ENCODE measurements at places on chromosomes 3 and 15.

GRCh38 chr3:47761046-47761445 is 20.6 kb downstream of the SMARCC1 start:
- no peak for DNase-seq

GRCh38 chr3:151501171-151501922 is 40.5 kb upstream of the IGSF10 start:
- no peak for DNase-seq

DNA sequence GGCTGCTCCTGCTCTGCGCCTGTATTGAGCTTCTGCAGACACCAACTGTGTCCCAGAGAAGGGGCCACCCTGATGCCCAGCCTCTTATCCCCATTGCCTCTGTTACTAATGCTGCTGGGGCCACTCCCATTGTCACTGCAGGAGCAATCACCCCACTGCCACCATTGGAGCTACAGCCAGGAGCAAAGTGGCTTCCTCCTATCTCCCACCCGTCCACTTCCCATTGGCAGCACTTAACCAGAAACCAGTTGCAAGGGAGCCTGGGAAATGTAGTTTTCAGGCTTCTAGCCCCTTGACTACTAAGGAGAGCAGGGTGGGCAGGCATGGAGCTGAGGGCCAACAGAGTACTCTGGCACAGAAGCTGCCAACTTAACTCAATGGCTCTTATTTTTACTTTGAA is 55.9 kb upstream of the KLF13 start:
- DNase-seq = no peak

DNA sequence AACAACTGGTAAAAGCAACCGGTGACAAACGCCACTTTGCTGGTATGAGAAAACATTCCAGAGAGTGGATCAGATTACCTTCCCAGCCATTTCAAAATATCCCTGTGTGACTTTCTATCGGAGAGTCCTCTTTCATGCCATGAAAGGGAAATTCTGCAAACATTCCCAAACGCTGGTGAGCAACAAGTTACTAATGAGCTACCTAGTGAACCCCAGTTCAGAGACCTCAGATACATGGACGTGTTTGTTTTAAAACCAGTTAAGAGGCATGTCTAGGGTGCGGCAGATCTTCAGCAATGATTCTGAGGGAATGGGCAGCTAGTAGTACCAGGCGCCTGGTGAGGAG is 418.2 kb upstream of the NR2F2 start:
- DNase-seq = no peak

- no peak for DNase-seq
Measured at GRCh38 chr3:176663387-176663786, 533.9 kb downstream of the TBL1XR1 start.

DNA sequence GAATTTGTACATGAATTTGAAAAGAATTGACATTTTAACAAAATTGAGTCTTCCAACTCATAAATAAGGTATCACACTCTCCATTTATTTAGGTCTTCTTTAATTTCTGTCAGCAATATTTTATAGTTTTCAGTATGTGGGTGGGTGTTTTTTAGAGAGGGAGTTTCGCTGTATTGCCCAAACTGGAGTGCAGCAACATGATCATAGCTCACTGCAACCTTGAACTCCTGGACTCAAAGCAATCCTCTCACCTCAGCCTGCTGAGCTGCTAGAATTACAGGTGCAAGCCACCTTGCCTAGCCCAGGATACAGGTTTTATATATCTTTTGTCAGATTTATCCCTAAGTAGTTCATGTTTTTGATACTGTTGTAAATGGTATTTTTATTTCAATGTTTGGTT is 4.6 kb downstream of the WDR93 start:
- no peak for DNase-seq

GRCh38 chr3:167876620-167877281 is 141.2 kb downstream of the SERPINI1 start:
- DNase-seq = no peak
